ENCODE measurements at places on chromosomes 3 and 15.

GRCh38 chr3:73586190-73586589 is 38.6 kb downstream of the PDZRN3 start:
- no peak for DNase-seq

DNA sequence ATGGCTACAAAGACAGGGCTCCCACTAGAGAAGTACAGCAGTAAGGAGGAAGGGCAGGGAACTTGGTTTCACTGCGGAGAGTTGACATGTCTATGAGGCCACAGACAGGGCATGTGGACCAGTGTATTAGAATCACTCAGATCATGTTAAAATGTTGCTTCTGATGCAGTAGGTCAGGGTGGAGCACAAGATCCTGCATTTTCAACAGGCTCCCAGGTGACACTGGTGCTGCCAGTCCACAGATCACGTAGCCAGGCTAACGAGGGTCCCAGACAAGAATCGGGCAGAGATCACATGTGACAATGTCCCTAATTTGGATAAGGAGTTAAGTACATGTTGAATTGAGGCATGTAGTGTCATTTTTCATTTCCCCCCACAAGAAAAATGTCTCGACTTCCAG is 73.6 kb downstream of the SPSB4 start:
- no peak for DNase-seq

- no peak for DNase-seq
Measured at GRCh38 chr15:54836052-54836795, 360.5 kb downstream of the RSL24D1 start.

- no peak for DNase-seq
Measured at GRCh38 chr3:143241481-143241951, 121.9 kb downstream of the CHST2 start.

GRCh38 chr3:52147804-52148203 is 6.4 kb downstream of the POC1A start:
- DNase-seq: no peak
